ENCODE measurements at places on chromosomes 6 and 20.
A peak's percentile ranks its signal among the peaks of the same experiment; 100 is the strongest.

GRCh38 chr6:3251462-3252314 lies 7.1 kb upstream of the PSMG4 start:
- peak; percentile 74 for DNase-seq

- no peak for DNase-seq
Observed at GRCh38 chr6:20447157-20447556, 45.5 kb downstream of the E2F3 start.

- no peak for DNase-seq
Observed at GRCh38 chr20:58832457-58832856, 18.2 kb downstream of the GNAS-AS1 start.

DNA sequence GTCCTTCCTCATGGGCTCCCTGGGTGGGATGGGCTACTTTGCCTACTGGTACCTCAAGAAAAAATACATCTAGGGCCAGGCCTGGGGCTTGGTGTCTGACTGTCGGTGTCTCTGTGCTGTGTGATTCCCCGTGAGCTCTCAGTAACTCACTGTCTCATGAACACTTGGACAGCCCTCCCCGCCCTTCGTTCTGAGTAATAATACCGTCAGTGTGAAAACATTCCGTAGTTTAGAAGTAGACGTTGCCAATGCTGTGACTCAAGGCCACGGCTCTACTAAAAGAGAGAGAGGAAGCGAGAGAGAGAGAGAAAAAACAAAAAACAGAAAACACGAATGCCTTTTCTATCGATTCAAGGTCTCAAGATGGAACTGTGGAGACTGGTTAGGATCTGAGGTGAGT lies 31.8 kb downstream of the FITM2 start:
- no peak for DNase-seq

DNA sequence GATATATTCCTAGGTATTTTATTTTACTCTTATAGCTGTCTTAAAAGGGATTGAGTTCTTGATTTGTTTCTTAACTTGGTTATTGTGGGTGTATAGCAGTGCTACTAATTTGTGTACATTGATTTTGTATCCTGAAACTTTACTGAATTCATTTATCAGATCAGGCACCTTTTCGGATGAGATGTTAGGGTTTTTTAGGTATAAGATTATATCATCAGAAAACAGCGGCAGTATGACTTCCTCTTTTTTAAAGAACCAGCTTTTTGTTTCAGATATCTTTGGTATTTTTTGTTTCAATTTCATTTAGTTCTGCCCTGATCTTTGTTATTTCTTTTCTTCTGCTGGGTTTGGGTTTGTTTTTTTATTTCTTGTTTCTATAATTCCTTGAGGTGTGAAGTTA lies 382.4 kb upstream of the ADGRB3 start:
- DNase-seq: no peak

GRCh38 chr6:164692772-164693510 lies 616.5 kb downstream of the C6orf118 start:
- DNase-seq: no peak

DNA sequence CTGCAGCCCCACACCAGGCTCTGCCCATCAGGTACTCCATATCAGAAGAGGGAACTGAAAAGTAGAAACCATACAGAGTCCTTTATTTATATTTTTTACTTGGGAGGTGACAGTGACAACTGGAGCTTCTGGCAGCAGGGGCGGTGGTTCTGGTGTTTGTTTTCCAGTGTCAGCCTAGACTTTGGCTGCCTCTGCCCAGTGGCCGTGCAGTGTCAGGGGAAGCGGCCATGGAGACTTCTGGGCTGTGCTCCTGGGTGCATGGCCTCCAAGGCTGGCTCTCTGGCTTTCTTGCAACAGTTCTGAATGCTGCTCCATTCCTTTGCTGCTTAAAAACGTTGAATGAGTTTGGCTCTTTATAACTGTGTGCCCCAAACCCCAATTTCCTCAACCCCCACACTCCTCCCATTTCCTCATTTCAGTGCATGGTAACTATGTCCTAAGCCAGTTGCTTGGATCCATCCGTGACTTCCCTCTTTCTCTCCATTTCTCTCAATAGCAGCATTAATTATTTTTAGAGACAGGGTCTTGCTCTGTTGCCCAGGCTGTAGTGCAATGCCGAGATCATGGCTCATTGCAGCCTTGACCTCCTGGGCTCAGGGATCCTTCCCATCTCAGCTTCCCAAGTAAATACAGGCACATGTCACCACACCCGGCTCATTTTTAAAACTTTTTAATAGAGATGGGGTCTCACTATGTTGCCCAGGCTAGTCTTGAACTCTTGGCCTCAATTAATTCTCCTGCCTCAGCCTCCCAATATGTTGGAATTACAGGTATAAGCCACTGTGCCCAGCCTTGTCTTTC lies 141.1 kb upstream of the SGK1 start:
- no peak for DNase-seq

DNA sequence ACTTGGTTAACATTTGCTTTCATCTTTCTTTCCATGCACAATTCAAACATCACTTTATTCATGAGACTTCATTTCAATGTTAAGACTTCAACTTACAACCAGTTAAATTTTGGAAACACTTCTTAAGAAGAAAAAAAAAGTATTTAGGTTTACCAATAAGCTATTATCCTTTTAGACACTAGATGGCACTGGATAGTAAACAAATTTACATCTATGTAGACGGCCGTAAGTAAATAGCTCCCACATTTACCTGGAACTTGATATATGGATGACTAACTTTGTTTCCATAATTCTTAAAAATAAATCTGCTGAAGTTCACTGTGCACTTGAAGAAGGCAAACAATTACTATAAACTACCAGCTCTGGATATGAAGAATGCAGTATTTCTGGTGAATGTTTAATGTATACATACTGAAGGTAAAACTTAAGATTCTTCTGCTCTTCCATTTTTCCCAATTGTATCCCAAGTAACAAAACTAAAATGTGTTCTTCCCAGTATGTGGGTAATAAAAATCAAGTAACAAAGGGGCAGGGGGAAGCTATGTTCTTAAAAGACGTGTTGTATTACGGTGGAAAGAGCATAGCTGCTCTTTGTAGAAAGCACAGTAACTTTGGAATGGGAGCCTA lies 130.6 kb upstream of the C6orf118 start:
- no peak for DNase-seq

DNA sequence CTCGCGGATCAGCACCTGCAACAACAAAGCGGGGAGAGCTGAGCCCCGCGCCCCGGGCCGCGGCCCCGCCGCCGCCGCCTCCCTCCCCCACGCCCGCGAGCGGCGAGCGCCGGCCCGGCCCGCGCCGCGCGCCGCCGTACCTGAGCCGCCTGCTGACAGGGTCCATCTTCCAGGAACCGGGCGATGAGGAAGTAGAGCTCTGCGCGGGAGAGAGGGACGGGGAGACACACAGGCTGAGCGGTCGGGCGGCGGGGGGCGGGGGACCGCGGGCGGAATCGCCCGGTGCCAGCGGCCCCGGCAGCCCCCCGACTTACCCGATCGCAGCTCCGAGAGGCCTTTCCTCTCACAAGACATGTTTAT lies 359 bp downstream of the PHIP start:
- no peak for DNase-seq

GRCh38 chr6:2047855-2048254 lies 197.6 kb downstream of the GMDS start:
- DNase-seq: no peak

- no peak for DNase-seq
Observed at GRCh38 chr6:167762259-167762962, 64.3 kb upstream of the AFDN start.

- no peak for DNase-seq
Observed at GRCh38 chr6:33434961-33435360, 15.1 kb downstream of the SYNGAP1 start.

DNA sequence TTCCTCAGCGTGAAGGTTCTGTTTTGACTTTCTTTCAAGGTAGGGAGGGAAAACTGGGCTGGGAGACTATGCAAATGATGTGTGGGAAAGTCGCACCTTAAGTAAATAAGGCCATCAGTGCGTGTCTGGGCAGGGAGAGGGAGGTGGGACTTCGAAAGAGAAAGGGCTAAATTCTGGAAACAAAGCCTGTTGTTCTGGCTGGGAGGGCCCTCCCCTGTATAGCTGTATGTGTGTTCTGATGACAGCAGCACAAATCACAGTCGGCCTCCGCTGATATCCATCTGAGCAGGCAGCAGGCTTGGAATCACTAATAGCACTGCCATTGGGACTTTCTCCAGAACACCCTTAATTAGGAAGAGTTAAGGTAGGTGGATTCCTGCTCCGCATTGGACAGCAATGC lies 19.2 kb downstream of the JAG1 start:
- DNase-seq: no peak

GRCh38 chr20:43560974-43561373 lies 2.1 kb downstream of the SGK2 start:
- no peak for DNase-seq

DNA sequence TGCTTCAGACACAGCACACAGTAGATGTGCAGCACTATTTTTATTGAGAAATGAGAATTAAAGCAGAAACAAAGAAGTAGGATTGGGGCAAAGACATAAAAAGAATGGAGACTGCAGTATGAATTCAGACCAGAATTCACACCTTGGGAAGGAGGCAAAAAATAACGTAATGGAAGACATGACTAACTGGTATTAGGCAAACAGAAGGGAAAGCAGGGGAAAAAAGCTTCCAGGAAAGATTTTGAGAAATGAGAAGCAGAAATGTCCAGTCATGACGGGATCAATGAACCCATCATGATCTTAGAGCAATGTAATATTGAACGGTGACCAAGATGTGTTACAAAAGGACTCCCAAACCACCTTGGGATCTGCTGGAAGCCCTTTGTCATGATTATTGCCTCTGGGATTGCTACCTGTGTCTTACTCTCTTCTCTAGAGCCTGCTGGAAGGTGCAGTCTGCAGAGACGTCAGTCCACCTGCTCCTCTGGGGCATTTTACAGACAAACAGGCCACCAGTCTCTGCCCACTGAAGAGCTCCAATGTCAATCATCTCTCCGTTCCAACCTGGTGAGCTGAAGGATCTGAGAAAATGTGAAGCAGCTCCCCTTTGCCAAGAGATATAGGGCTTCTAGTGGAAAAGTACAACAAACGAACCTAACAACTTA lies 8.7 kb downstream of the NUDT3 start:
- no peak for DNase-seq

DNA sequence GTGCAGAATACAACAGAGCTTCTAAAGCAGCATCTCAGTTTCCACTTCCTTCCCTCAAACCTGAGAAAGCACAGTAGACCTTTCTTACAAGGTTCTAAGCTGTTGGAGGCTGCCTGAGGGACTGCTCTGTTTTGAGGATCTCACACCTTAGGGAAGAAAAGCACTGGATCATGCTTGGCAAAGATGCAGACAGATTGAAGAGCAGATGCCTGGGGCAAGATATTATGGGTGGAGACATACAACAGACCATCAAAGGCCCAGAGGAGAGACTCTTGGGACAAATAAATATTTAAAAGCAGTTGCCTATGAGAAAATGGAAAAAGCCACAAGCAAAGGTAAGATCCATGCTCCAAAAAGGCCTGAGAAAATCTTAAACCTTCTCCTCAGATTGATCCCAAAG lies 6.2 kb downstream of the ZNF337 start:
- no peak for DNase-seq

DNA sequence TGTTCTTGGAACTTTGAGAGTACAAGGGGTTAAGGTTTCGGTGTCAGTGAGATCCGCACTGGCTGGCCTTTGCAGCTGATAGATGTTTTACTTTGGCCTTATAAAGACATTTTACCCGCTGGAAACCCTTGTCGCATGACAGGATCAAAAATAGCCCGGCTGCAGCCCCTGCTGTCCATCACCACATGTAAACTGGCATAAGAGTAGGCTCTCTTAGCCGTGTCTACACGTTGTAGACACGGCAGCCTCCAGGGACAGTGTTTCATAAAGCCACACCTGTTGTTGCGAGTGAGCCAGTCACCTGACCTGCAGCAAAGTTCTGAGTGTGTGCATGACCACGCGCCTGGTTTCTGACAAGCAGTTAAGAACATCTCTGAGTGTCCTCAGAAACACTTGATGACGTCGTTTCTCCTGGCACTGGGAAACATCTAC lies 8.5 kb downstream of the RBM24 start:
- peak; percentile 80 for DNase-seq

GRCh38 chr20:3990716-3991115 lies 24.6 kb downstream of the RNF24 start:
- no peak for DNase-seq

GRCh38 chr20:1802385-1803060 lies 92.7 kb upstream of the SIRPA start:
- peak; percentile 88 for DNase-seq

GRCh38 chr6:134706806-134707205 lies 243.1 kb downstream of the ALDH8A1 start:
- DNase-seq: no peak

GRCh38 chr6:128882991-128883611 lies at the start of gene LAMA2:
LAMA2 (plus strand) TSS chr6:128883138; CDS start chr6:128883246, 108 bp downstream.
- DNase-seq: peak; percentile 96

- peak; percentile 23 for DNase-seq
Observed at GRCh38 chr20:54173653-54174456, at the start of gene CYP24A1. CYP24A1 (minus strand) TSS chr20:54173986; CDS start chr20:54173579, 407 bp downstream.

DNA sequence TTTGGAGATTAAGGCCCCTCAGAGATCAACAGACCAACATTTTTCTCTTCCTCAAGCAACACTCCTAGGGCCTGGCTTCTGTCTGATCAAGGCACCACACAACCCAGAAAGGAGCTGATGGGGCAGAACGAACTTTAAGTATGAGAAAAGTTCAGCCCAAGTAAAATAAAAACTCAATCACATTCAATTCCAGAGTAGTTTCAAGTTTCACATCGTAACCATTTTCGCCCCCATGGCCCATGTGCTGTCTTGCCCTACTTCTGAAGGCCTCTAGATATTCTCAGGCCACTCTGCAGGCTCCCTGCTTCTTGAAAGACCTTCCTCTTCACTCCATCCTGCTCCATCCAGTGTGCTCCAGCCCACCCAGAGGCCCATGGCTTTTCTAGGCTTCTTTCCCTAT lies 4.2 kb downstream of the IL17A start:
- DNase-seq: no peak

DNA sequence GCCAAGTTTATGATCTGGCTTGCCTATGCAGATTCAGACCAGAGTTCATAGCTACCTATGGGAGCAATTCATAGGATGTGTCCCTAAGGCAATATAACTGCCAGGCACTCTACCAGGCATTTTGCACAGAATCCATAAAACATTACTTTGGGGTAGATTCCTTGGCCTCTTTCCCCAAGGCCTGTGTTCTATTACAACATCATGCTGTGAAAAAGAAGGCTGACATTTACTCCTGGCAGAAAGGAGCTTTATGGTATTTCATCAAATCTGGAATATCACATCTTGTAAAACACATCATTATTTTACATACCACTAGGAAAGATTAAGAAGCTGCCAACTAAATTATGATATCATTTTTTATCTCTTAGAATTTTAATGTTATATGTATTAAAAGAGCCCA lies 287.0 kb upstream of the MARCKS start:
- no peak for DNase-seq

- DNase-seq: no peak
Observed at GRCh38 chr6:28377879-28378278, 21.7 kb downstream of the ZSCAN12 start.

GRCh38 chr20:63411898-63412631 lies 50.9 kb upstream of the CHRNA4 start:
- no peak for DNase-seq

DNA sequence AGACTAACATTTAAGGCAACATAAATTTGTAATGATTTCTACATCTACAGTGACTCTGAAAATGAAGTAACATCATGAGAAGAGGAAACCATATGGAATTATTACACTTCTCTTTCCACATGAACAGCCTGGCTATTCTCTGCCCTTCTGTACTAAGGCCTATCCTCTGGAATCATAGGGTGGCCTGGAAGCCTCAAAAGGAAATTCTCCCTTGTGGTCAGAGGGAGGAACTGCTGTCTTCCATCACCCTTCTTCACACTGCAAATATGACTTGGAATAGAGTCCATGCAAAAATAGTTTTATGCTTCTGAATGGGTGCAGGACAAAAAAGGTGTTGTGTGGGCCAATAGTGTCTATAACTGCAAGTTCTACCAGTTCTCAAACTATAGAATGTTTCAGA lies 44.6 kb upstream of the SH3BGRL2 start:
- DNase-seq: no peak
